ENCODE measurements at places on chromosomes 7 and 10. TPM values are rescaled to one million over a fixed set of nuclear protein-coding genes. Genes with fewer than 3 reads are reported as not detected.

GRCh38 chr7:68158686-68159295, 1162.2 kb downstream of the TYW1 start:
- no peak overlapping the region for H3K27ac ChIP-seq
- DNase-seq, result no peak
- H3K36me3 ChIP-seq, result no peaks in the 10 kb centered on the region

DNA sequence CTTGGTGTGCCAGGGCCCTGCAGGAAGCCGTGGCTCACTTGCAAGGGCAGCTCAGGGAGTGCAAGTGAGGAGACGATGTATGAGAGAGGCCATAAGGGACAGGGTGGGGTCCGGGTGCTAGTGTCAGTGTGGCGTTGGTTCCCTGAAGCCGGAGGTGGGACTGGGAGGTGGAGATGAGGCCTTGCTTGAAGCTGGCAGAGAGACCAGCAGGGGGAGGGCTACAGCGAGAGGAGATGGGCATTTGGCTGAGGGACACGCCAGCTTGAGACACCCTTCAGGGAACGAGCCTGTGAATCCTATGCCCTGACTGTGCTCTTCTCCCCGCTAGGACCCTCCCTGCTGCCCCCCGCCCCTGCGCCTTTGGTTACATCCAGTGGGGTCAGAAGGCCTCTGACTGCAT, 529.1 kb downstream of the TCERG1L start:
- H3K36me3 ChIP-seq, result no peaks in the 10 kb centered on the region
- no peak overlapping the region for H3K4me3 ChIP-seq
- no peaks in the 10 kb centered on the region for H3K4me1 ChIP-seq

- H3K4me1 ChIP-seq, result no peaks in the 10 kb centered on the region
- no peaks in the 10 kb centered on the region for H3K36me3 ChIP-seq
- H3K27ac ChIP-seq, result no peak overlapping the region
- peaks cover 4% of the 10 kb centered on the region for H3K27me3 ChIP-seq
- DNase-seq, result no peak
Measured at GRCh38 chr10:6915307-6915706, 335.2 kb upstream of the PRKCQ start.

Gene OR6B1
- polyA plus RNA-seq, result not detected

Gene CYP2E1
- polyA plus RNA-seq, result 1.7 TPM

Gene PLEKHA8
- 3.6 TPM for polyA plus RNA-seq

Gene CARD11
- 0.26 TPM for polyA plus RNA-seq

Gene CNTNAP2
- polyA plus RNA-seq, result not detected

Gene GARIN1A
- 1.4 TPM for polyA plus RNA-seq

- H3K4me3 ChIP-seq, result no peak overlapping the region
- peaks cover 2% of the 10 kb centered on the region for H3K36me3 ChIP-seq
- DNase-seq, result no peak
- H3K4me1 ChIP-seq, result no peaks in the 10 kb centered on the region
- H3K27me3 ChIP-seq, result no peaks in the 10 kb centered on the region
Measured at GRCh38 chr7:96169439-96169838, 152.5 kb downstream of the SLC25A13 start.

DNA sequence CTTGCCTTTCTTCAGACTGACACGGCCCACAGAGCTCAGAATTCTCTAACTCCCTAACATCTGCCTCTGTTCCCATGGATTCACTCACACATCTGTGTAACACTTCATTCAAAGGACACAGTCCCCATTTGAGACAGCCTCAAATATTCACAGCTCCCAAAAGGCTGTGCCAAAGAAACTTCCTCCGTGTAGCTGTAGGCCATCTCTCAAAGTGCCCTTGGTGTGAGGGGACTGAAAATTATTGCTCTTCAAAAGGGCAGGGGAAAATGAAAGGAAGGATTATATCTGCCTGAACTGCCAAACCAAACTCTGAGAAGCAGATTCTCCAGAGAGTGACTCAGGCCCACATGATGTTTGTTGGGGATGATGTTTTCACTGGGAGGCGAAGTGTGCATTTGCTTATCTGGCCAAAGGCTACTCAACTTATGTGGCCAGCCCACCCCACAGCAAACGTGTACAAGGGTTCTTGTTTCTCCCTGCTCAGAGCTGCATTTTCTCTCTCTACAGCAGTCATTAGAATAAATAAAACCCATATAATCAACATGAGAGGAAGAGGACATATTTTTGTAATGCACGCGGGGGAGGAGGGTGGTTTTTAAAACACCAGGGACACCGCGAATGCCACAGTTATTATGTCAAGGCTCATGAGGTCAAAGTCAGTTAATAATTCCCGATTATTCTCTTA, 302.4 kb upstream of the NFE2L3 start:
- peak overlapping the region; percentile 85 for H3K27ac ChIP-seq
- H3K4me3 ChIP-seq, result peak overlapping the region; percentile 16
- peaks cover 20% of the 10 kb centered on the region for H3K4me1 ChIP-seq

GRCh38 chr7:2120251-2120660, 112.5 kb downstream of the MAD1L1 start:
- DNase-seq, result no peak
- peaks cover 7% of the 10 kb centered on the region for H3K36me3 ChIP-seq
- H3K27ac ChIP-seq, result no peak overlapping the region
- H3K4me1 ChIP-seq, result peaks cover 15% of the 10 kb centered on the region
- H3K27me3 ChIP-seq, result no peaks in the 10 kb centered on the region

DNA sequence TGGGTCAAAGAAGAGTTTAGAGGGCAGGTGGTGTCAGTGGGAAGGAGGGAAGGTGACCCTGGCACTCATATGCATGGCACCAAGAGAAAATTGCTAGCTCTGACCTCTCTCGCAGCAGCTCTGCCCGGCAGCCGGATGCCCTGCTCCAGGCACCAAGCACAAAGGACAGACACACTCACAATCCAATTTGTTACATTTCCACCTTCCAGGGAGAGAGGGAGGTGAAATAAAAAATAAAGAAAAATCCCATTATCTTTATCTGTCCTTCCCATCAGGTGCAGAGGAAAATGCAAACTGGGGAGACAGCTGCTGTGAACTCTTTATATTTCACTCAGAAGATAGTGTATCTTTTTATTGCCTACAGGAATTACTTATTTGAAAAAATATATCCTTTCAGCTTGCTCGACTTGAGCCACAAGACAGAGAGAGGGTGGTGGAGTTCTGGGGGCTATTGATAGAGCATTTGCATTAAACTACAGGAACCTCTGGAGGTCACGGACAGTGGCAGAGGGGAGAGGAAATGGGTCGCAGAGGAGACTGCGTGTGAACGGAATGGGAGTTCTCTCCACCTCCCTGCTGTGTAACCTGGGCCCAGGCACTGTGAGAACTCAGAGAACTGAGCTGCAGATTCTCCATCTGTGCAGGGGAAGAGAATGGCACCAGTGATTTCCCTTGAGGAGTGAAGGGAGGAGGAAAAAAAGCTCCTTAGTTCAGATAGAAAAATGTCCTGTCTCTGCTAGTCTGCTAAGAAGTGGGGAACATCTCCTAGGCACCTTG, 421.4 kb downstream of the PLXNA4 start:
- peaks cover 2% of the 10 kb centered on the region for H3K27me3 ChIP-seq
- H3K36me3 ChIP-seq, result no peaks in the 10 kb centered on the region
- DNase-seq, result no peak

Gene COMTD1
- polyA plus RNA-seq, result 9.5 TPM

DNA sequence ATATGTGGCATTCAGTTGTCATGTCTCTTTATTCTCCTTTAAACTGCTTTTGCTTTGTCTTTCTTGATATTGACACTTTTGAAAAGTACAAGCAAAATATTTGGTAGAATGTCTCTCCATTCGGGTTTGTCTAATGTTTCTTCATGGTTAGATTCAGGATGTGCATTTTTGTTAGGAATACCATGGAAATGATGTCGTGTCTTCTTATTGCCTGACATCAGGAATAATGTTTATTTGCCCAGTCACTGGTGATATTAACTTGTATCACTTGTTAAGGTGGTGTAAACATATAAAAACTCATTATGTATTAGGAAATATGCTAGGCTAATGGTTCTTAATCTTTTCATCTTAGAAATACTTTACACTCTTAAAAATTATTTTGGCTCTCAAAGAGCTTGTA, 43.4 kb downstream of the CDK1 start:
- H3K36me3 ChIP-seq, result no peaks in the 10 kb centered on the region
- no peak overlapping the region for H3K27ac ChIP-seq
- peak; percentile 35 for DNase-seq

Gene EEPD1
- polyA plus RNA-seq, result 15.2 TPM

Gene STOX1
- not detected for polyA plus RNA-seq

Gene TRDMT1
- 2.2 TPM for polyA plus RNA-seq

DNA sequence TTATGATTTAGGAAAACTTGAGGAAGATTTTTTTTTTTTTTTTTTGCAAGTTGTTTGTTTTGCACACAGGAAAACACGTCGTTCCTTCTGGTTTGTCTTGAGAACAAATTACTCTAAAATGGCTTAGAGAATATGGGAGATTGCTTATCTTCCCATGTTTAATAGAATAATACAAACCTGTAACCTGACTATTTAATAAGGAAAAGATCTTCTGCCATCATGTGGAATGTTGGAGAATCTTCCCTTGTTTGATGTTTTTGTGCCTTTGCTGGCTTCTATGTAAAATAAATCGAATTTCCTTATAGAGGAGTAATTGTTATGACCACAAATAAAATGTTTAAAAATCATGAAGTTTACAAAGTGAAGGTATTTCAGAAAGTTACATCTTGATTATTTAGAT, 818.8 kb downstream of the GATA3 start:
- no peak for DNase-seq
- no peaks in the 10 kb centered on the region for H3K36me3 ChIP-seq
- no peak overlapping the region for H3K4me3 ChIP-seq
- H3K27me3 ChIP-seq, result no peaks in the 10 kb centered on the region

DNA sequence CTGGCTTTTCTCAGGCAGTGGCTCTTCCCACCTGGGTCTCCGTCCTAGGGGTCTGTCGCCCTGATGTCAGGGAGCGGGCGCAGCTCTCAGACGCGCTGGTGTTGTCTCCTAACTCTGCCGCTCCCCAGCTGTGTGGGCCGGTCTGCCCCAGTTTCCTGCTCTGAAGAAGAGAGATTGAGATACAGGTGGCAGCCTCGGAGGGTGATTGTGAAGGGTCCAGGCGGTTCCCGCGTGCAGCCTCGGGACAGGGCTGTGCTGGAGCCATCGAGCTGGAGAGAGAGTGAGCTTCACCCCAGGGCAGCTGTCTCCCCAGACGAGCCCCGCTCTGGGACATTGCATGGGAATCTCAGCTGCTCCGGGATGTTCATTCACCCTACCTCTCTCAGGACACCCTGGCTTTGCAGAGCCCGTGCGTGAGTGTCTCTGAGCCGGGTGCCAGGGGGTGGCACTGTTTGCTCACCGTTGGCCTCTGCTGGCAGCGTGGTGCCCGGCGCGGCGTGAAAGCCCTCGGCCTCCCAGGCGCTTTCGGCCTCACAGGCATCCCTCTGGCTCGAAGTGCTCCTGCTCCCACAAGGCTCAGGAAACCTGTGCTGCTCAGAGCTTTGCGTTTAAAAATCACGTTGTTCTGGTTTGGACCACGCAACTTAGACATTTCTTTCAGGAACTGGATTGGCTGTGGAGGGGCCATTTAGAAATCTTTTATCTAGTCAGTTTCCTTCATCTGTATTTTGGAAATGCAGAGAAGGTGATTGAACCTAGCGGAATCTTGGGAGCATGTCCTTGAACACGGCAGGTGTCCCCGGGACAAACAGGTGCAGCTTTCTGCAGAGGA, 33.8 kb upstream of the ZFAND2A start:
- DNase-seq, result peak; percentile 39
- H3K27ac ChIP-seq, result no peak overlapping the region
- peaks cover 10% of the 10 kb centered on the region for H3K4me1 ChIP-seq
- no peak overlapping the region for H3K4me3 ChIP-seq
- H3K27me3 ChIP-seq, result no peaks in the 10 kb centered on the region

Gene AFAP1L2
- 0.22 TPM for polyA plus RNA-seq

DNA sequence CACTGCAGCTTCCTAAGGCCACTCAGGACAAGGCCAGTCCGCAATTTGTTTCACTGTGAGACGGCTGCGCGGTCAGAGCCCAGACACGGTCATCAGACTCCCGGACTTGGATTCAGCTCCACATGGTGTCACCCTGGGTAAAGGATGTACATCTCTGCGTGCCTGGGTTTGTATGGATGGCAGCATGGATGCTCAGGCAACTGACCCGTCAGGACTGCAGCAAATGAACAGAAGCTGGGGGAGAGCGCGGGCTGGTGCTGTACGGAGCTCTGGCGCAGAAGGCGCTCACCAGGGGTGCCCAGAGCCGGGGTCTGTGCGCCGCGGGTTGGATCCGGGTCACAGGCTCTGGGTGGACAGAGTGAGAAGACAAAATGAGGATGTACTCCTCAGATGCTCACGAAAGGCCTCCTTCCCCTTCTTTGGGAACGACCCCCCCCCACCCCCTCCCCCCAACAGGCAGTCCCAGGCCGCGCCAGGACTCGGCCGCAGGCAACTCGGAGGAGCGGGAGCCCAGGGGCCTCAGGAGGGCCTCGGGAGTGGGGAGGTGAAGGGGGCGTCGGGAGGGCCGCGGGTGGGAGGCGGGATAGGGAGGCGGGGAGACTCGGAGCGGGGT, 92.4 kb downstream of the CXCL12 start:
- no peaks in the 10 kb centered on the region for H3K27me3 ChIP-seq
- DNase-seq, result no peak
- H3K36me3 ChIP-seq, result no peaks in the 10 kb centered on the region
- no peak overlapping the region for H3K4me3 ChIP-seq
- no peak overlapping the region for H3K27ac ChIP-seq

- H3K4me1 ChIP-seq, result peaks cover 73% of the 10 kb centered on the region
- H3K27ac ChIP-seq, result peak overlapping the region; percentile 96
- peak; percentile 76 for DNase-seq
- H3K36me3 ChIP-seq, result peaks cover 35% of the 10 kb centered on the region
- H3K4me3 ChIP-seq, result no peak overlapping the region
Measured at GRCh38 chr7:232410-233248, 40.3 kb downstream of the FAM20C start.

Gene TMEM184A
- polyA plus RNA-seq, result 1.9 TPM

Gene HTRA1
- polyA plus RNA-seq, result 94.9 TPM

Gene PRKG1
- 3.5 TPM for polyA plus RNA-seq

- H3K36me3 ChIP-seq, result peaks cover 18% of the 10 kb centered on the region
- H3K27me3 ChIP-seq, result no peaks in the 10 kb centered on the region
- peak overlapping the region; percentile 46 for H3K27ac ChIP-seq
Measured at GRCh38 chr10:35316218-35316967, 19.9 kb upstream of the CCNY start.

DNA sequence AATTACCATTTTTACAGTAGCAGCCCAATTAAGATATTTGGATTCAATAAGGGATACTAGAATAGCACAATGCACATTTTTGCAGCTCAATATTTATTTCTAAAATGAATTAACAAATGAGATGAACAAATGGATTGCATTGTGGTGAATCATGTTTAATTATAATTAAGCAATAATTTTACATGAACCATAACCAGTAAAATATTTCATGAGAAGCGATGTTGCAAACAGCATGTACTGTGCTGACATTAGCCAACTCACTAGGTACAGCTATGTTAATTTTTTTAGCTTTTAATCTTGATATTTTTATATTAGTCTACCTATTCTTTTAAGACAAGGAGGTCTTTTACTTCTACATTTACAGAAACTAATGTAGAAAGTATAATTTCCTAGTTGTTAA, 399.1 kb upstream of the AKR1E2 start:
- DNase-seq, result no peak
- peaks cover 5% of the 10 kb centered on the region for H3K4me1 ChIP-seq
- no peak overlapping the region for H3K27ac ChIP-seq

- no peaks in the 10 kb centered on the region for H3K27me3 ChIP-seq
- H3K27ac ChIP-seq, result no peak overlapping the region
- no peak overlapping the region for H3K4me3 ChIP-seq
- peaks cover 11% of the 10 kb centered on the region for H3K4me1 ChIP-seq
Measured at GRCh38 chr10:34780818-34781380, 34.2 kb downstream of the PARD3 start.
